Activated naive CD4-positive, alpha-beta T cell (primary cell): ENCODE measurements at places on chromosomes 12 and 14.

GRCh38 chr12:92324849-92325500 is 179.3 kb upstream of the BTG1 start:
- DNase-seq: no peak

GRCh38 chr14:42872786-42873185 is 1266.1 kb downstream of the LRFN5 start:
- no peak for DNase-seq

DNA sequence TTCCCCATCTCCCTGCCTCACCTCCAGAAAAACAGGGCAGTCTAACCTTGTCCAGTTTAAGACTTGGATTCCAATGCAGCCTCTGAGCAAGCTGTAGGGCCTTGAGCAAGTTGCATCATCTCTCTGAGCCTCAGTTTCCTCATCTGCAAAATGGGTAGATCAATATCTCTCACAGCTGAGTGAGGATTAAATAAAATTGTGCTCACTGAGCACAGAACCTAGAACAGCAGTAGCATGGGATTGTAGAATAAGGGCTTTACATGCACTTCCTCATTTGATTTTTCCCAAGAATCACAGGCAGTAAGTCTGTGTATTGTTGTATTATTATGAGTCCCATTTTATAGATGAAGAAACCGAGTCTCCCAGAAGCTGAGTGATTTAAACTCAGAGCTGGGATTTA is 2.0 kb downstream of the DTX1 start:
- DNase-seq: no peak

GRCh38 chr12:78864870-78865463 is 393 bp downstream of the SYT1 start:
- DNase-seq: no peak

GRCh38 chr14:51370758-51371386 is 130.8 kb downstream of the TMX1 start:
- no peak for DNase-seq

- no peak for DNase-seq
Measured at GRCh38 chr14:36091096-36091495, 85.4 kb downstream of the PTCSC3 start.
